ENCODE measurements at places on chromosomes 2 and 18.

GRCh38 chr18:79246309-79247108, 149.2 kb upstream of the NFATC1 start:
- peak; percentile 70 for DNase-seq

GRCh38 chr2:183093857-183094657, 15.5 kb downstream of the DUSP19 start:
- DNase-seq: no peak

- DNase-seq: no peak
These were observed 4.8 kb downstream of the SPAG16 start for GRCh38 chr2:213288913-213289700.

DNA sequence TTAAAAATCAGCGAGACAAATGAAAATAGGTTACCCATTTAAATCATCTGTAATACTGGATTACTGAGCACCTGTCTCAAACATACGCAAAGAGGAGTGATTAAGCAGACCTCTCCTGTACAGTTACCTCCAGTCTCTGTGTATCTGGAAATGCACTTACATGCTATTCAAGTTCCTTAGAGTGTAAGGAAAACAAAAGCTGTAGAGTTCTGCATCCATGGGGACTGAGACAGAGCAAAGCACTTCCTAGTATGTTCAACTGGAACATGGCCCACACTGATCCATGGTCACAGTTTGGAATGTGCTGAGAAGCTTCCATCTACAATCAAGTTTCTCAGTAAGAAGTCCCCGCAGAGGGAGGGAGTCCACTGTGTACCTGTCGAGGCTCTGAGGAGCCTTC, 63.9 kb downstream of the PPP4R1 start:
- no peak for DNase-seq

GRCh38 chr18:12745095-12745795, 42.4 kb downstream of the PSMG2 start:
- DNase-seq: no peak

DNA sequence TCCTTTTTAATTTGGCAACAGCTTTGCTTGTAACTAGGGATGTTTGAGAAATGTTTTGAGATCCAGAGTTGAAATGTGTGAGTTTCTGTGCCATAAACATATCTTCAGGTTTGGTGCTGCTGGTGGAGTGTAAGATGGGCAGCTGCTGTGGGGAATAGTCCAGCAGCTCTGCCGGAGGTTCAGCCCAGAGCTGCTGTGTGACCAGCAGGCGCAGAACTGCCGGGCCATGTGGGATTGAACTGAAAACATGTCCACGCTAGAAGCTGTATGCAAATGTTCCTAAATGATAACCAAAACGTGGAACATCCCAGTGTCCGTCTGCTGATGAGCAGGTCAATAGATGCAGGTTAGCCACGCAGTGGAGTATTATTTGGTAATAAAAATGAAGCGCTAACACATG, 99.6 kb downstream of the DGKD start:
- DNase-seq: no peak

- no peak for DNase-seq
These were observed 31.3 kb downstream of the TMEM247 start for GRCh38 chr2:46510598-46511177.

- DNase-seq: no peak
These were observed 4.1 kb downstream of the PDCD1 start for GRCh38 chr2:241854342-241855244.

GRCh38 chr18:74869904-74870863, 272.5 kb downstream of the ZNF407 start:
- DNase-seq: no peak

DNA sequence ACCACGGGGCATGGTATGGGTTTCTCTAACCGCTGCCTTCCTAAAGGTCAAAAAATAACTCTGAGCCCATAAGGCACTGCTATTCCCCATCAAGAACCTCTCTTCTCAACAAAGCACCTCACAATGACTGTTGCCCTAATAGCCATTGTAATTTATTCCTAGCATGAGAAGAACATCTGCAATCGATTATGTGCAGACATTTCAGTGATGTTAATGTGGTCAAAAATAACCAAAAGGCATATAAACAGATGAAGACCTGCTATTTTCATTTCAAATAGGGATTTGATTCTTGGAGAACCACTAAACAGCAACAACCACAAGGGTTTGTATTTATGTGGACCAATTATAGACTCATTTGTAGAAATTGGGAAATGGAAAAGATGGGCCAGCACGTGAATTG, 356.6 kb downstream of the FBXO15 start:
- DNase-seq: no peak

- DNase-seq: no peak
These were observed 70.0 kb upstream of the KCNH7 start for GRCh38 chr2:162908567-162908966.

DNA sequence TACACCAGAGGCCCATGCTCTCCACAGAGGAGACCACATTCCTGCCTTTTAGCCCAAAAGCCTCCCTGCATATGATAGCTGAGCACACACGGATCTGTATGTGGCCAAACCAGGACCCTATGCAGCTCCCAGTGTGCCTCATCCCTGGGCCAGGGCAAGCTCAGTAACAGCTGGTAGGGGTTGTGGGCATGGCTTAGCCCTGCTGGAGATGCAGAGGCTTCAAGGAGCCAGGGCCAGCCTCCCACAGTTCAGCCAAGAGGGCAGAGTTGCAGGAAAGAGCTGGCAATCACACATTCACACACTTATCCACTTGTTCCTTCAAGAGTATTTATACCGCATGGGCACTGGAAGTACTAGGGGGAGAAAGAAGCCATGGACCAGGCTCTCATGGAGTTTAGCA, 1.6 kb upstream of the LIMS2 start:
- DNase-seq: no peak

DNA sequence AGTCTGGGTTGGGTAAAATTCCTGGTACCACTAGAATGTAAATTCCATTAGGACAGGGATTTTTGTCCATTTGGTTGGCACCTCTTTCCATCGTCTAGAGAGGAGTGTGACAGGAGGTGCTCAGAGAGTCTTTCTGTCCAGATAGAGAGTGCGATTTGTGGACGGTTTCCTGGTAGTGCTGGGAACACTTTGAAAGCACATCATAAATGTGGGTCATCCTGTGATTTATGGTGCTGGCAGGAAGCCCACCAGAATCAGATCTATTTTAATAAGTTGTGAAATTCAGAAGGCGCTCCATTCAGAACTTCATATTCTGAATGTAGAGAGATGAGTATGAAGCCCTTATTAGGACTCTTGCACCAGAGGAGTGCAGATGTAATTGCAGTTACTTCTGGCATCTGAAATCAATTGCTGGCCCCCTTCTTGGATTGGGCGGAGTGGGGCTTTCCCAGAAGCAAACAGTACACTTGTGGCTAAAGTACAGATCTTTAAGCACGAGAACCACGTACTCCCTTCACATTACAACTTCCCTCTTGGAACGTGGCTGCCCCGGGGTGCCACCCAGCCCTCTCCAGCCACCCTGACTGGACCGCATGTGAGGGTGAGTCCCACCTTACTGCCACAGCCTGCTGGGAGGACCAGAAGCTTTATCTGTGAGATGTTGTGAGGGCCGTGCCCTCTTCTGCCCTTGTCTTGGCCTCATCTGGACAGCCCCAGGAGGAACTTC, 243.2 kb downstream of the MYO3B start:
- DNase-seq: no peak

- no peak for DNase-seq
These were observed 52.1 kb downstream of the ZBTB7C start for GRCh38 chr18:48356909-48357631.

DNA sequence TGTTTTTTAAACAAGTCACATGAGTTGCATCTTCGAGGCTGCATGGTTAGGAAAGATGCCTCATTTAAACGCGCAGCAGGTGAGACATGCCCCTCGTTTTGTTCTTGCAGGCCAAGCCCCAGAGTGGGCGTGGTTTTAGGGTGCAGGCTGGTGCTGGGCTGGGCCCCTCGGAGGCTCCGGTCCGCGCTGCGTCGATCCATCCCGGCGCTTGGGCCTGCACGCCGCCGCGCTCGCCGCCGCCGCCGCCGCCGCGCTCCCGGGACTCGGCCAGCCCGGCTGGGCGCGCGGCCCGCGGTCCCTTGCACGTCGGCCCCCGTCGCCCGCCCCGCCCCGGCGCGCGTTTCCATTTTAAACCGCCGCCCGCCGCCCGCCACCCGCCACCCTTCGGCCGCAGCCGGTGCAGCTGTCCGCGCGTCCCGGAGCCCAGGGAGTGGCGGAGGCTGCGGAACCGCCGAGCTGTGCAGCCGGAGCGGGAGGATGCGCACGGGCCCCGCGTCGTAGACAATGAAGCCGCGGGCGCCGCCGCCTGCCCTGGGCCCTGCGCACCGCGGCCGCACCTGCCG, 175.5 kb downstream of the AGAP1 start:
- peak; percentile 10 for DNase-seq

DNA sequence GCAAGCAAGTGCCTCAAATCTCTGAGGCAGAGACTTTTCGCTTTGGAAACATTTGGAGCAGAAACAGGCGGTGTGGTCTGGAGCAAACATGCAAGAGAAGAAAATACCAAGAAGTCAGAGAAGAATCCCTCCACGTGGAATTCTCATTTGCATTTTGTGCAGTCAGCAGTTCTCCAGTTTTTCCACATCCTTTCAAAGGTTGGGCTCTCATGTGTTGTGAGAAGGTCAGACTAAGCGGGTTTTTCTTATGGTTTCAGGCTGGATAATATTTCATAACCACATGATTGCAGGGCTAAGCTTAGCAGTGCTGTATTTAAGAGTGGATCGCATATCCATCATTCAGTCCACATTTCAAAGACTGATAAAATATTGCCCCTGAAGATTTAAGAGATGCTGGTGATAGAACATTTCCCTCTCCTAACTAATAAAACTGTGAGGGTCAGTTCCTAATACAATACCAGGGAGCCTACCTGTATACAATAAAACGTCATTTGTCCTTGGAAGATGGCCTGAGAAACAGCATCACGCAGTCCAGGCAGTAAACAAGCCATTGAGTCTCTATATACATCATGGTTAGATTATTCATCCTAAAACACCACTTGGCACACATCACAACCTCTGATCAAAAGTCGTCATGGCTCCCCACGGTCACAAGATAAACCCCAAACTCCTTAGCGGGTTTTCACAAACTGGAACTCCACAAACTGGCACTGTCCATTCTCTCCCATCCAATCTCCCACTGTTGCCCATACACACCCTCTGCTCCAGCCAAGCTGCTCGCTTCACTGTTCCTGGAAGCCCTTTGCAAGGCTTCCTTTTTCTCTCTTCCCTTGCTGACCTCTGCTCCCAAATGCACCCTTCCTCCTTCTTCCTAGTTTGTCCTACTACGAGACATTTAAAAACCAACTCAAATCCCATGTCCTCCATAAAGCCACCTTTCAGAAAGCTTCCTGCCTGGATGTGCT, 31.5 kb downstream of the ANKRD44 start:
- no peak for DNase-seq
